Activated T-cell treated with anti-CD3 and anti-CD28 coated beads, Interleukin-2, amount 50 U/mL, for 24 hours (primary cell): ENCODE measurements at places on chromosomes 7 and 10.

DNA sequence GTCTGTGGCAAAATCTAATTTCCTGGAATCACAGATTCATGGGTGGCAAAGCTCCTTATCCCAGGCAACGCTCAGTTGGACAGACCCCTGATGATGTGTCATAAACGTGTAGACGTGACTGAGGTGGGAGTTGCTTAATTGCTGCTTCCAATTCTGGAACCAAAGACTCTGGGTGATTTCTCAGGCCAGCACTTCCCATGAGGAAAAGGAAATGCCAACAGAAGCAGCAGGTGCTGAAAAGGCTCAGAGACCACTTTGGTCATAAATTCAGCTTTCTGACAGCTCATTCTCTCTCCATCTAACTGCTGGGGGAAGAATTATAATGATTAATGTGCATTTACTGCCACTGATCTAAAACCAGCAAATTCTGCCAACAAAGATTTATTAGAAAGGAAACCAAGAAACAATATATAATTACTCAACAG is 88.7 kb downstream of the OSBPL3 start:
- no peak for DNase-seq

GRCh38 chr7:17556247-17556956 is 257.9 kb downstream of the AHR start:
- no peak for DNase-seq

- no peak for DNase-seq
Measured at GRCh38 chr10:130038019-130038555, 72.5 kb downstream of the C10orf143 start.

- DNase-seq: no peak
Measured at GRCh38 chr7:27277628-27278027, 35.0 kb downstream of the EVX1 start.

DNA sequence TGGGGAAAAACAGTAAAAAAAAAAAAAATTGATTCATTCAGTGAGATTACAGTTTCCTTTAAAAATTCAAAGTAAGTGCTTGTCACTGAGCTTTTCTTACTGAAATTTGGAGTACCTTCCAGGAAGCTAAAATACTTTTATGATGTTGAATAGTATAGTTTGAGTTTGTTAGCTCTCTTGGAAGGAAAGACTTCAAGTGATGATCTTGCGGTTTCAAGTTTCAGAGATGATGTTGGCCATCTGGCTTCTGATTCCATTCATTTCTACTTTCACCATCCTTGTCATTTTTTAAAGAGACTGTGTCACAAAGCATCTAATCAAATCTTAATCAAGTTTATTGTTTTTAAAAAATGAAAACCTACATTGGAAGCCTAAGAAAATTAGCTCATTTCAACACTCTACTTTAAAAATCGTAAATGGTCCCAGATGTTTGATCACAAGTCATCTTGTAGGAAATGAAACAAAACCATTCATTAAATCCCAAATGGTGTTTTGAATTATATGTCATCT is 4.9 kb upstream of the HERPUD2 start:
- no peak for DNase-seq

DNA sequence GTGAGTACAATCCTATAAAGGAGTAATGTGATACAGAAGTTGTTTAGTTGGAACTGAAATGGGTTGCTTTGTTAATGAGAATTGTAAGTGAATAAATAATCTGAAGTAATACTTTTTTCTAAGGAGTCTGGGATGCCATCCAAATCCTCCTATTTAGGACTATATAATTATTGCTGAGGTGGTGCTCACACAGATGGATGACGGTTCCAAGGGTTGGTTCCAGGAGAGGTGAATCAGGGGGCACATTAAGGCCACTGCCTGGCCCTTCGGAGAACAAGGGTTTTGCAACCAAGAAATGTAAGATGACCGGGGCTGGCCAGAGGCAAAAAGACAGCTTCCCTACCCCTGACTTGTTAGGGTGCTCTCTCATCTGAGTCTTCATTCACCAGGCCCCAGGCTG is 352.7 kb downstream of the PHTF2 start:
- no peak for DNase-seq

- no peak for DNase-seq
Measured at GRCh38 chr7:4814433-4814832, 39.0 kb downstream of the AP5Z1 start.

GRCh38 chr7:156604836-156605695 is 35.5 kb upstream of the RNF32 start:
- DNase-seq: no peak

- peak; percentile 35 for DNase-seq
Measured at GRCh38 chr7:100680576-100681271, 7.2 kb downstream of the GNB2 start.

DNA sequence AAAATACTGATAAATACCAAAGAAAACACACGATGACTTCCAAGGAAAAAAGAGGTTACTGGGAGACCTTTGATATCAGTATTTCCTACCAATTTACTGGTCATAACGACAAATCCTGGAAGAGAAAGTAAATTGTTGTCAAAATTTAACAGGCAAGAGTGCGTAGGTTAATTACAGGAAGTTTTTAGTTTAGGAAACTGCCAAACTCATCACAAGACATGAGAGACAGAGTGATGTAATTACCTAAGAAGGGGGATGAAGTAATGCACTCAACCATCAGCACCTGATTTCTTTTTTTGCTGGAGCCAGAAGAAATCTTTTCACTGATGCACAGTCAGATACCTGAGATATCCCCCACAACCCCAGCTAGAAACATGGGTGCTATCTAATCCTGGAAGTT is 16.8 kb downstream of the MACC1 start:
- no peak for DNase-seq
